ENCODE measurements at places on chromosomes 7 and 10.

DNA sequence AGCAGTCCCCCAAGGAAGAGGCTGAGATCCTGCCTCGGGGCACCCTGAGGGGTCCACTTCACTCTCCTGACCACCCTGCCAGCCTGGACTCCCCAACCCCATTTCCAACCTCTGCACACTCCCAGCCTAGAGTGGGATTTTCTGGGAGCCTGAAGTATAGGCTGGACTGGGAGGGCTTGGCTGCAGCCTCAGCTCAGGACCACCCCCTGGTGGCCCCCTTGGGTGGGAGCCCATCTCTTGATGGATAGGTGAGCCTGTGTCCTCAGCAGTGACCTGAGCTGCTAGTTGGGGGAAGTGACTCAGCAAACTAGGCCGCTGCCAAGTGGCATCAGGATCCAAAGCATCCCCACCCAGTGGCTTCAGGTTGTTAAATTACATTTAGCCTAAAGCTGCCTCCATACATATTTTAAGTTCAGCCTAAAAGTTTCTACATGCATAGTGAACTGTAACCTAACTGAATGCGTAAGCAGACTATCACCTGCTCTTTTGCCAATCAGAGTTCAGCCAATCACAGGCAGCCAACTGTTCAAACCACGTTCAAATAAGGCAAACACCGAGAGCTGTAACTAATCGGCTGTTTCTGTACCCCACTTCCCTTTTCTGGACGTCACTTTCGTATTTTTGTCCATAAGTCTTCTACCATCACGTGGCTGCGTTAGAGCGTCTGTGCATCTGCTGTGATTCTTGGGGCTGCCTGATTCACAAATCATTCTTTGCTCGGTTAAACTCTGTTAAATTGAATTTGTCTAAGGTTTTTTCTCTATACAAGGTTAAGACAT is 144.0 kb downstream of the PLPP4 start:
- no peak for DNase-seq

DNA sequence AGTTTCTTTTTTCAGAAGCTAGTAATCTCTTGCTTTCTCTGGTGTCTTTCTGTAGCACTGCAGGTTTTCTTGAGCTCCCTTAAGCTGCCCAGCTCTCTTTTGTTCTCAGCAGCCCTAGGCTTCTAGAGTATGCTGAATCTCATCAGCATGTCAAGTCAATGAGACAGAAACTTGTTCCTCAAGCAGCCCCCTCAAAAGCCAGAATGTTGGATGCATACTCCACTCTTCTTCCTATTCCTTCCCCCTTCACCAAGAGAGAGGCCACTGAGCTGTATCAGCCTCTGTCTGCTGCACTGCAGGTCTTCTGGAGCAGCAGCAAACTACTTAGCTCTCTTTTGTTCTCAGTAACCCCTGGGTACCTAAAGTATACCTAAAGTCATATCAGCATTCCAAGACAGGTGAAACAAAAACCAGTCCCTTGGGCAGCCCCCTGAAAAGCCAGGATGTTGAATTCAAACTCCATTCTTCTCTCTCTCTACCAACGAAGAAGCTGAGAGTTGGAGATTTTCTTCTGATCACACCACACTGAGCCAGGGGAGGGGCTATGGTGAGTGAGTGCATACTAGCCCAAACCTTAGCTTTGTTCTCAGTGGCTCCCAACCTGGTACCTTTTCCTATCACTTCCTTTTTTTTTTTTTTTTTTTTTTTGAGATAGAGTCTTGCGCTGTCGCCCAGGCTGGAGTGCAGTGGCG is 73.3 kb upstream of the WAC start:
- DNase-seq, result no peak

DNA sequence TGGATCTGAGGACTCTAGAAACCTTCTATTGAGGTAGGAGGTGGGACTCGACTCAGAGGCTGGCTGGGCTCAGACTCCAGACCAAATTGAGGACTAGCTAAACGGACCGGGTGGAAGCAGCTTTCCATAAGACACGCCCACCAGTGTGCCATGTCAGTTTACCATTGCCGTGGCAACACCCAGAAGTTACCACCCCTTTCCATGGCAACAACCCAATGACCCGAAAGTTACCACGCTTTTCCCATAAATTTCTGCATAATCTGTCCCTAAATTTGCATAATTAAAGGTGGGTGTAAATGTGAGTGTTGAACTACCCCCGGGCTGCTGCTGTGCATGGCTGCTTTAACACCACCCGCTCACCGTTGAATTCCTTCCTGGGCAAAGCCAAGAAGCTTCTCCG is 58.9 kb downstream of the MICALL2 start:
- no peak for DNase-seq

GRCh38 chr7:145431834-145432233 is 596.0 kb upstream of the TPK1 start:
- no peak for DNase-seq

GRCh38 chr7:130299866-130300265 is 6.9 kb downstream of the CPA4 start:
- DNase-seq, result no peak

DNA sequence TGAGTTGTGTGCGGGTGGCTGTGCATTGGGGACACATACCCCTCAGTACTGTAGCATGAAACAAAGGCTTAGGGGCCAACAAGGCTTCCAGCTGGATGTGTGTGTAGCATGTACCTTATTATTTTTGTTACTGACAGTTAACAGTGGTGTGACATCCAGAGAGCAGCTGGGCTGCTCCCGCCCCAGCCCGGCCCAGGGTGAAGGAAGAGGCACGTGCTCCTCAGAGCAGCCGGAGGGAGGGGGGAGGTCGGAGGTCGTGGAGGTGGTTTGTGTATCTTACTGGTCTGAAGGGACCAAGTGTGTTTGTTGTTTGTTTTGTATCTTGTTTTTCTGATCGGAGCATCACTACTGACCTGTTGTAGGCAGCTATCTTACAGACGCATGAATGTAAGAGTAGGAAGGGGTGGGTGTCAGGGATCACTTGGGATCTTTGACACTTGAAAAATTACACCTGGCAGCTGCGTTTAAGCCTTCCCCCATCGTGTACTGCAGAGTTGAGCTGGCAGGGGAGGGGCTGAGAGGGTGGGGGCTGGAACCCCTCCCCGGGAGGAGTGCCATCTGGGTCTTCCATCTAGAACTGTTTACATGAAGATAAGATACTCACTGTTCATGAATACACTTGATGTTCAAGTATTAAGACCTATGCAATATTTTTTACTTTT is 1.8 kb downstream of the DDIT4 start:
- DNase-seq, result no peak

DNA sequence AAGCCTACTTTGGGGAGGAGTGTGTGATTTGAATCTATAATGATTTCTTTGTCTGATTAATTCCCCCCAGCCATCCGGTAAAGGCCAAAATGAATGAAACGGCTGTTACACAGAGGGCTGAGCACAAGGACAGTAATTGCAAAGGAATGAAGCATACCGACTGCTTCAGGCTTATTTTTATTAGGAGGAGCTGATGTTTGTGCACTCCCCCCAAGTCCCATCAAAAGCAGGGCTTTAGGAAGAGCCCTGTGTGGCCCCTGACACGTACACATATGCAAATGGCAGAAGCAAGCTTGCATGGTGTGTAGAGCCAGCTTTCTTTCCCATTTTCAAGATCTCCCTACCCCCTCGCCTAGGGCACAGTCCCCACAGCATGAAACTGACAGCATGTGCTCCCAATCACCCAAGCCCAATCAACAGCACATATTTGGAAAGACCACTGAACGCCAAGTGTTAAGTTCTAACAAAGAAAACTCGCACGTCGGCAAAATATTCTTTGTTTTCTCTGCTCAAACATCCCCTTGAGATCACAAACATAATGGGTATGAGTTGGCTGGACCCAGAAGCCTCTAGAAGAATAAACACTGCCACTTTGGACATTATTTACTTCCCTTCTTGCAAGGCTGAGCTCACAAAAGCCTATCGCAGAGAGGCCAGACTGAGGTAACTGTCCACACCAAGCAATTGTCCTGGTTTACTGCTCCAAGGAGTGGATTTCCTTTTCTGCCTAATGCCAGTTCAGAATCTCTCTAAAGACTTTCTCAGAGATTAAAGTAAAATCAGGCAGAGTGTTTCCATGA is 143.0 kb downstream of the CUBN start:
- no peak for DNase-seq

All from forelimb muscle (tissue), 1 donor.